Stimulated activated CD4-positive, alpha-beta T cell treated with anti-CD3 and anti-CD28 coated beads, Interleukin-1b, Interleukin-23, amount 100 ng/mL, for 1 hour (primary cell): ENCODE measurements at places on chromosomes 1 and 21.

DNA sequence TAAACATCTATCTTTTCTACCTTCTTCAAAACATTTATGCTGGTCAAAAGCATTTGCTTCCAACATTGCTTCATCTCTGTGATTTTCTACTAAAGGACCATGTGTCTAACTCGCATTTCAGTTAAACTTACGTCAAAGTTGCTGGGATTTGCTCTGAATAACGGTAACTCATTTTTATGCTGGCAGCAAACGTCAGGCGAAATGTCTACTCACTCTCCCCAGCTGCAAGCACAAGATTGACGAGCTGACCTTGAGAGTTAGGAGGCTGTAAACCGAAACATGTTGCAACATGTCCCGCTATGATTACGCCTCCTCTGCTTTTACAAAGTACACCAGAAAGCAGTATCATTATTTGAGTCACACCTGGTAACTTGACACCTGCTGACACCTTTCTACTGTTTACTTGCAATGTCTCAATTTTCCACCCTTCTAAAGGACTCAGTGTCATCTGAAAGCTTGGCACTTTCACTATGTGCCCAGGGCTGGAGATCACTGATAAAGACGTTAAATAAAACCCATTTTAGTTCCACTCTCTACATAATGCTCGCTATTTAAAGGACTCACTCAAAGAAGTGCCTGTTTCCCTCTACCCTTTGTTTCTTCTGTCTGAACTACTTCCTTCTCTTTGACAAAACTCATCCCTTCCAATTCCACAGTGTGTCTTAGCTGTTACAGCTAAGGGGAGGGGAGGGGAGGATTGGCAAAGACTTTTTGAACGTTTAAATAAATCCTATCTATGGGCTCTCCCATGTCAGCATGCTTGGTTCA is 111.9 kb downstream of the PTPN14 start:
- no peak for DNase-seq

GRCh38 chr1:223444411-223444810 is 51.2 kb downstream of the CCDC185 start:
- no peak for DNase-seq

DNA sequence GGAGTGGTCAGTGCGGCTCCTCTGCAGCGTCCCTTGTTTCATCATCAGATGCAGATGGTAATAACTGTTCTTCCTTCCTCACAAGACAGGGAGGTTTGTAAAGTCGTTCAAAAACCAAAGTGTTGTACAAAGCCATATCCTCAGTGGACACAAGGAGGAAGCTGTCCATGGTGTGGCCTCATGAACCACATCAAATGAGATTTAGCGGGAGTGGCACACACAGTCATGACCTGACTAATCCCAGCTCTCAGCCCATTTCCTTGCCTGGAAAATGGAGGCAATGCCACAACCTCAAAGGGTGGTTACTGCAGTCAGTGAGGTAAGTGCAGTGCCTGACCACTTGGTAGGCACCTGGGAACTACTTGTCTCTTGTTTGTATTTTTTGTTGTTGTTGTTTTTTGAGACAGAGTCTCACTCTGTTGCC is 13.4 kb downstream of the ENTREP3 start:
- no peak for DNase-seq

DNA sequence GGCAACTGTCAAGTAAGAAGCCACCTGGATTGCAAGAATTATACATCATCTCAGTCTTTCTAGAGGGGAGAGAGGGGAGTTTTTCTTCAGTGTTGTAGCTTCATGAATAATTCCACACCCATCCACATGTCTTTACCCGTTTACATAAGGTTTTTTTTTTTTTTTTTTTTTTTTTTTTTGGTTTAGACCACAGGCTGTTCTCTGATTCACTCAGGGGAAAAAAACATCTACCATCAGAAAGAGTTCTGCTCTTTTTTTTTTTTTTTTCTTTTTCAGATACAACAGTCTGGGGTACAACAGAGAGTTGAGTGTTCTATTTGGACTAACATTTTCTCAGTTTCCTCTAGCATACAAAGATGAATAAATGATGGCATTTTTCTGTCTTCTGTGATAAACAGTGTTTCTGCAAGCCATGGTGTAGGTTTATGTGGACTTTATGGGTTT is 4.9 kb upstream of the KIF14 start:
- no peak for DNase-seq

DNA sequence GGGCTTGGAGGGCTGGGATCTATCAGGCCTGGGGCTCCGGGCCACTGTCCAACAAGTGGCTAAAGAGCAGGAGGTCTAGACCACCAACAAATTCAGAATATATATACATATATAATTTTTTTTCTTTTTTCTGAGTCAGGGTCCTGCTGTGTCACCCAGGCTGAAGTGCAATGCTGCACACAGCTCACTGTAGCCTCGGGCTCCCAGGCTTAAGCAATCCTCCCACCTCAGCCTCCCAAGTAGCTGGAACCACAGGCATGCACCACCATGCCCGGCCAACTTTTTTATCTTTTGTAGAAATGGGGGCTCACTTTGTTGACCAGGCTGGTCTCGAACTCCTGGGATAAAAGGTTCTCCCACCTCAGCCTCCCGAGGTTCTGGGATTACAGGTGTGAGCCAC is 6.8 kb upstream of the LAPTM5 start:
- no peak for DNase-seq

- DNase-seq = no peak
These were observed 13.8 kb downstream of the PARK7 start for GRCh38 chr1:7975212-7975865.

DNA sequence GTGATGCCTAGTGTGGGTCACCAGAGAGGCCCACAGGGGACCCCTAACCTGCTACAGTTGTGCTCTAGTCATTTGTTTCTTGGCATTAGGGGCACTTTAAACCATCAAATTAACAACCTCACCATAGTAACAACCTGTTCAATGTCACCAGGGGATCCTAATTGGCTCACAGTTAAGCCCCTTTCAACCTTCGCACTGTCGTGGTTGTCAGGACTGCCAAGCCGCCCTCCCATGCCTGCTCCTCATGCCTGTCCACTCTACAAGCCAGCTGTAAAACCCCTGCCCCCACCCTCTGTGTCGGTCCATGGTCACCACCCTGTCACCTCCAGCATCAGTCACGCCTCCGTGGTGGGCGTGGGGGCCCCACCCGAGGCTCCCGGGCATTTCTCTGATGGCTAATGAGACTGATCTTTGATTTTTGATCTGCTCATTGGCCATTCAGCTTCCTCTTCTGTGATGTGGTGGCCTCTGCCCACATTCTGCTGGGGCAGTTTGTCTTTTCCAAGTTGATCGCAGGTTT is 96.6 kb downstream of the WDR4 start:
- DNase-seq = no peak

DNA sequence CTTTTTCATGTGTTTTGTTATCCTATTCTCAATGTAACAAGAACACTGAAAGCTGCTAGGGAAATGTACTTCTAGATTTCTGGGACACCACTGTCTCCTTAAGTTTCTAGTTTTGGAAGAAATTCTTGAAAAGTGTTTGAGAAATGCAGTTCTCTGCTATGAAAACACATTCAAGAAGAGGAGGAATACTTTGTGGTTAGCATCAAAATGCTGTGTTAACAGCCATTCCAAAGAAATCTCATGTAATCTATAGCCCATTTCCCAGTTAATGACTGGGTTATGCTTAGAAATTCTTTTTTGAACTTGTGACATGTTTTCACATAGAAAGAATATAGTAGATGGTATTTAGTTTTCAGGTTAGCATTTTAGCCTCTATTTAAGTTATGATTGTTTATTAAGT is 6.0 kb downstream of the RAVER2 start:
- no peak for DNase-seq

- DNase-seq = no peak
These were observed 1.0 kb downstream of the EGLN1 start for GRCh38 chr1:231420959-231421545.

DNA sequence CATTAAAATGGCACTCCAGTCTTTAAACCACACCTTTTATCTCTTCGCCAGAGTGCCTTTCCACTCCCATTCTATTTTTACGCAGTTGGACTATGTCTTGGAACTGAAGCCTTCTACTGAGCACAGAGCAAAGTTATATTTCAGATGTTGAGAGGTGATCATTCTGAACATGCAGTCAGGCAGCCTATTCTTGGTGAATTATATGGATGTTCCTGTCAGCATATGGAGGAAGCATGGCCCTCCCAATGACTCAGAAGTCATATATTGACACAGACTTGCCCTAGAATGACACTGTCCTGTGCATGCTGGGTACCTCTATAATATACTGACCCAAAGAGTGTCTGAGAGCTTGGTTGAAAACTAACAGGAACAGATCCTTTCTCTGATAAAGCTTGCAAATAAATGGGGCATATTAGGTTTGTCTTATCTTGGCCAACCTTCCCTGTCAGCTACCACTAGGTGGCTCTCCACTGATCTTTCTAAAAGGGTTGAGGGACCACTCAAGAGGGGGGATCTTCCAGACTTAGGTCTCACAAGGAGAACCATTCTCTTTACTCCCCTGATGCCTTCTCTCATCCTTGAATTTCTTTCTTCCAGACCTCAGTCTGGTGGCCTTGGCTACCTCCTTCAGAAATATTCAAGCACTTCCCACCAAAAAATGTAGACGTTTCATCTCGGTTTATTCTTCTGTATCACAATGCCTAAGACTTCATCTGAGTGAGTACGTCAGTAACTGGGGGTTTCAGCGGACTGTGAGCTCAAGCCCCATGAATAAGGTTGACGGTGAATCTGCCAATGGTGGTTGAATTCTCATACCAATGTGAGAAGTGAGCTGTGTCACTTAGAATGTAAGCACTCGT is 11.8 kb upstream of the ALG14 start:
- DNase-seq = no peak

GRCh38 chr1:20530306-20530705 is 22.1 kb upstream of the FAM43B start:
- no peak for DNase-seq

DNA sequence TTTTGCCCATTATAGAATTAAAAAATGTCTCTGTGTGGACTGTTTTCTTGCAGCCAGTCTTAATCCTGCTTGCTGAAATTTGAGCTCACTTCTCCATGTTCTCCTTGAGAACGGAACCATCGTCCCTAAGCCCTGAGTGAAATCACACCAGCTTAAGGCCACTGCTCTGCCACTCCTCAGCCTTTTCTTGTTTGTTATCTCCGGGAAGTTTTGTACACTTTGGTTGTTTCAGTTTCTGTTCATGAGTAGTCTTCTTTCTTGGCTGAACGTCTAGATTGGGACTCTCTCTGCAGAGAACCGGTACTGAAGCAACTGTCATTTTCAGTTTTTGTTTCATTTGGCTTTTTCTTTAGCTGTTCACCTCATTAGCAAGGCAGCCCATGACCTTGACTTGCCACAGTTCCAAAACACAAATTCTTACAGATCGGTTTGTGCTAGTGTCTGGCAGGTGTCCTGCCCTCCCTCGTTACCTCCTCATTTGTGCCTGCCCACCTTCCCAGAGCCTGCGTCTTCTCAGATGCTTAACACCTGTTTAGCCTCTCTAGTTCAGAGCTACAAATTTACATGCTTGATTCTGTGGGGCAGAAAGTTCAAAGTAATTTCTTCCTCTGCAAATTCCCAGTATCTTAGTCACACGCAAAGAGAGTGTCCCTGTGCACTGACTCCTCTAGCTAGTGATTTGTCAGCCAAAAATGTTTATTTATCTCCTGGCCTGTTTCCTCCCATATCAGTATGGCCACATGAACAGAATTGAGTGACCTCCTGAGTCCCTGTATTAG is 12.4 kb downstream of the PSEN2 start:
- no peak for DNase-seq

DNA sequence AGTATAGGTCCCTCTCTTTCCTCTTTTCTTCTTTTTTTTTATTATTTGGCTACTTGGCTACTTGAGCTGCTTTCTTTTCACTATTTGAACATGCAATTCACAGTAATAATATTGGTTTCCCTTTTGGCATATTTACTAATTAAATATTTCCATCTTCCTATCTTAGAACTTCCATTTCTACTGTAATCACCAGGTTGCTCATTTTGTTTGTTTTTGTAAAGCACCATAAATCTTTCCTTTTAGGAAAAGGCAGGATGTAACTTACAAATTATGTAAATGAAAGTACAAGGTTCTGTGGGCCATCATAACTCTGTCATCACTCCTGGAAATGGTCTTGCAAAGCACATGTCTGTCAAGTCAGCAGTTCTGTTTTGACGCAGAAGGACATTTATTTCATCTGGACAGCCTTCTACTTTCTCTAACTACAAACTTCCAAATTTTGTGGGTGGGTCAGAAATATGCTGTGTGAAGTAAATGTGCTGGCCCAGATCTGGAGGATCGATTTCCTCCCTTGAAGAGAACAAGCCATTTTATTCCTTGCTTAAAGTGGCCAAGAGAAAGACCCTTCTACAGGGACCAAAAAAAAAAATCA is 71.7 kb upstream of the TNFSF18 start:
- no peak for DNase-seq

- no peak for DNase-seq
These were observed 13.3 kb downstream of the PMF1 start for GRCh38 chr1:156226116-156226538.

GRCh38 chr1:211330282-211330936 is 3.8 kb downstream of the TRAF5 start:
- DNase-seq = no peak

DNA sequence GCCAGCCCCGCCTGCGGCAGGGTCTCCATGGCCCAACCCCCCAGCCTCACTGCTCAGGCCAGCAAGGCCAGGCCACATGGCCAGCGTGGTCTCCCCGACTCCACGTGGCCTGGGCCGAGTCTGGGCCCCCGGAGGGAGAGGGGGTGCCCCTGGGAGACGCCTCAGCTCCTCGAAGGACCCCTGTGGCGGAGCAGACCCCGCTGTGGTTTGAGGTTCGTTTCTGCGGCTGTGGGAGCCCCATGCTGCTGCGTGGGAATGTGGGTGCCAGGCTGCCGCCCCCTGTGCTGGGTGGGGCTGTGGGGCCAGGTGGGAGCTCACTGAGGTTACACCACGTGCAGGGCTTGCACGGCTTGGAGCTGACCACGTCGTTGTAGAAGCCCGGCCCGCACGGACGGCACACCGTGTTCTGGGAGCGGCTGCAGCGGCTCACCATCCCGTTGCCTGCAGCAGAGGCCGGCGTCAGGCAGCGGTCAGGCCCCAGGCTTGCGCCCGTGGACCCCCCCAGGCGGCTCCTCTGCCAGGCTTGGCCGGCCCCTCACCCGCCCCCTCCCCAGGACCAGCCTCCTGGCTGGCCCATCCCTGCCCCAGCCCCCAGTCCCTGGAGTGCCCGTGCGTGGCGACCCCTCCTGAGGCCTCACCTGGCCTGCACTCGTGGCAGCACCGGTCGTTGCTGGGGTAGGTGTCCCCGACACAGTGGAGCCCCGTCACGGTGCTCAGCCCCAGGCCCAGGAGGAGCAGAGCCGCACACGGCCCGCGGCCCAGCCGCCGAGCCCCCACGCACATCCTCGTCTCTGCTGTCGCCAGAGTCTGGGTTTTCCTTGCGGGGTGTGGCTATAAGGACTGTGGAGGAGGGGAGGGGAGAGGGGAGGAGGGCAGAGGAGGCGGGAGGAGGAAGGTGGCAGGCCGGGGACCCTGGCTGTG is at the start of gene TNFRSF4:
TSS of gene TNFRSF4 (minus strand) at position 809 of the 921 bp plus-strand sequence. CDS start at position 783, 26 bp downstream.
- DNase-seq = no peak
